ENCODE measurements at places on chromosomes 2 and 18.

DNA sequence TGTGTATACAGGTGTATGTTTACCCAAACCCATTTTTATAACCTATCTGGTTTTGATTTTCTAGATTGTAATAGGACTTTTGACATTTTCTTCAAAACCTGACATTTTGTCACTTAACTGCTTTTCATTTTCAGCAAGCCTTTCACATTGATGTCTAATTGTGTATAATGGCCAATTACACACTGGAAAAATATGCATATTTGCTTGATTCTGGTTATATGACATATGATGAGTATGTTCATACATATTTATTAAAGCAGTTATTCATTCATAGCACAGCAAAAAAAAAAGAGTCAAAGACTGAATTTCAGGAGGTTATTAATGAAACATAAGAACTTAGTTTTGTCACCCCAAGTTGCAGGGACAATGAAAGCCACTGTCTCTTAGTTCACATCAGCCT is 307.7 kb upstream of the TNP1 start:
- no peak for DNase-seq

GRCh38 chr2:30580391-30580790 is 133.3 kb downstream of the LCLAT1 start:
- DNase-seq = no peak

DNA sequence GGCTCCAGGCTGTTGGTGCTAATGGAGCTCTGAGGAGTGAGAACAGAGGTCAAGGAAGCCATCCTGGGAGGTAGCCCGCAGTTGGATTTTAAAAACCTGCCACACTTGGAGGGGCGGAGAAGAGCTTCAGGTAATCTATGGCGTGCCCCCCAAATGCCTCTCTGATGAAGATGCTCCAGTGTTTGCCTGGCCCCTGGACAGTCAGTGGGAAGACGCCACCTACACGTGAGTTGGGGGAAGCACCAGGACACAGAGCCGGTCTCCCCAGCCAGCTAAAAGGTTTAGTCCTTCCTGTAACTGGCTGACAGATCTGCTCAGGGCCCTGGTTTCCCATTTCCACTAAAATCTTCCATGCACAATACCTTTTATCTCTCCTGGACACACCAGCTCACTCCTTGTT is 225.0 kb downstream of the TTC32 start:
- DNase-seq = no peak

DNA sequence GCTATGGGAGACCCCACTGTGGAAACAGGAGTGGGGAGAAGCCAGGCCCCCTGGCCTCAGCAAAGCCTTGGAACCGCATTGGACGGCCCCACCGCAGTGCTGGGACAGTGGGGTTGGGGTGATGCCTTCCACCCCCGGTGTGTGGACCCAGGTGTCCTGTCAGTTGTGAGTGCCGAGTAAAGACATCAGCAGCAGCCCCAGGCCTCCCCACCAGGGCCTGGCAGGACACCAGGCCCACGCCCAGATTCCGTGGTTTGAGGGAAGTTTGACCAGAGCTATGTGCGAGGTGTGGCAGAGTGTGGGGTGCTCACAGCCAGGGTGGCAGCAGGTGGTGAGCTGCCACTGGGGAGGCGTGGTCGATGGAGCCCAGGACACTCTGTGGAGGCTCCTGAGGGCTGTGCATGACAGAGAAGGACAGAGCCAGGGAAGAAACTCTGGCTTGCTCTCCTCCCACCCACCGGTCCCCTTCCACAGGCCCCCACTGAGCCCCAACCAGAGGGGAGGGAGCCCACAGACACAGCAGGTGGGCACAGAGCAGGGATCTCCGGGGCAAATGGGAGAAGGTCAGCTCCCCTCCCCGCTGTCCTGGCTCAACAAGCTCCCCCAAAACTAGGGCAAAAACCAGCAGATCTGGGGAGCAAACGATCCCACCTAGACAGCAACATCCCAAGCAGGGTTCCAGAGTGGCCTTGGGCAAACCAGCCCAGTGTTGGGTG is 69.1 kb downstream of the TWIST2 start:
- DNase-seq = no peak

- peak; percentile 75 for DNase-seq
These were observed 1.1 kb upstream of the CXCR4 start for GRCh38 chr2:136118819-136119716.

DNA sequence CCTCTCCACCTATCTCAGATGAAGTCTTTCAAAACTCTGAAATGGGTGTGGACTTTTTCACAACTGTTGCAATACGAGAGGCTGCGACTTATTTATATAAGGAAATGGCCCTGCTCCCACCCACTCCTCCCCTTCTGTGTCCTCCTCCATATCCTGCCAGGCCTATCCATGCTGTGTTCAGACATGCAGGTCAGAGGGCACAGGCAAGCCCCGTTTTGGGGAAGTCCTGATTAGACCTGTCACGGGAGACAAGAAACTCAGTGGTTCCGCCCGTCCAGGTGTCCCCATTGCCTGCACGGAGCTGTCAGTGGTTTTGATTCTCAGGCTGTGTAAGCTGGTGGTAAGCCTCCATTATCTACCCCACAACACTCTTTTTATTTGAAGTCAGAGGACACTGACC is 99.6 kb upstream of the MGAT5 start:
- no peak for DNase-seq

GRCh38 chr2:56739413-56739812 is 555.6 kb downstream of the CCDC85A start:
- no peak for DNase-seq

DNA sequence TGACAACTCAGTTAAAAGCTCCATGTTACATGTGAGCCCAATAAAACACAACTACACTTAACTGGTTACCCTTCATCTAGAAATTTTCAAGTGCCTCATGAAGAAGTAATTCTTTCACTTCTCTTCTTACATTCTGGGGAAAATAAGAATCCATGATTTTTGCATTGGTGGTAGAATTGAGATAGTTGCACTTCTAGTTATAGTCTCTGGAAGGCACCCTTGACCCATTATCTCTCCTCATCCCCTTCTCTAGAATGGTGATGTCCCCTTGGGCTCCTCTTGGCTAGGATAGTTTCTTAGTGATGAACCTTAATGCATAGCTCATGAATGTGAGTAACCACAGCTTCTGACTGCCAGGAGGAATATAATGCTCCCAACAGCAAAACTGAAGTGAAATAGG is 3.6 kb downstream of the LGALSL start:
- no peak for DNase-seq

DNA sequence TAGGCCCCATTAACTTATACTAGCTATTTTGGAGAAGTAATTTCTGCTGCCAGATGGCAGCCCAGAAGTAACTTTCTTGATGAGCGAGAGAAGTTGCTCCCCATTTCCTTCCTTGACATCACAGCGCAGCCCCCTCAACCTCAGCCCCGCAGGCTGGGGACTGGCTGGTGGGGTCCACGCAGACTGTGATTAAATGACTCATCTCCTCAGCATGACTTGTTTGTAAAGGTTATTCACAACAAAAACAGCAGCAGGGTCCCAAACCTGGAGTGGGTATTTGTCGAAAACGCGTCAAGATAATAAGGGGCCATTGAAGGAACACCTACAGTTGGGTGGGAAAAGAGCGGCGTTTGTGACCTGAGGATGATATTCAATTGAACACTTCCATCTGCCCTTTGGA is 120.6 kb downstream of the TXNL1 start:
- no peak for DNase-seq

- no peak for DNase-seq
These were observed 154.9 kb upstream of the SMIM21 start for GRCh38 chr18:75582406-75582821.

DNA sequence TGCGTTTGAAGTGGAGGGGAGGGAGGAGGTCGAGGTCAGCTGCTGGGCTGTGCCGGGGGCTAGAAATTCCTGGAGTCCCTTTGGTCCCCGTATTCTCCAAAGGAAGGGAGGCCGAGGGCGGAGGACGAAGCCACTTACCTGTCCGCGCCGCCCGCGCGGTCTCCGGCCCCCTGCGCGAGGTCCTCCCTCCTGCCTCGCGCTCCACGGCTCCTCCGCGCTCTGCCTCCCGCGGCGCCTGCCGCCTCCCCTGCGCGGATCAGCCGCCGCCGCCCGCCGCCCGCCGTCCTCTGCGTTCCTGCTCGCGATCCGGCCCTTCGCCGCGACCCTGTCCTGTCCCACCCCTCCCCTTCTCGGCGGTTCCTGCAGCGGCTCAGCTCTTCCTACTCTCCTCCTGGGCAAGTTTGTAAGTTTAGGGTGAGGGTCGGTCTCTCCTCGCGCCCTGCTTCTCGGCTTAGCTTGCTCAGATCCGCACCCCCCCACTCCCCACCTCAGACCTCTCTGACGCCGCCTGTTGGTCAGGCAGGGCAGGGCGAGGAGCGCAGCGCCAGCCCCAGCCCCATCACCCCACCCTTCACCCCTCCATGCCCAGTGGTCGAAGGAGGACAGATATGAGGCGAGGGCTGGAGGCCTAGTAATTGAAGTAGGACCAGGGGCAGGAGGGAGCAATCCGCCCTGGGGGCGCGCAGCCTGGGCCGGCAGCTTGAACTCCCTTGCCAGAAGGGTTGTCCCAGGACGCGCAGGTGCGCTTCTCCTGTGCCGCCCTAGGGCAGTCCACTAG is 9.7 kb upstream of the SKOR2 start:
- no peak for DNase-seq

- DNase-seq = no peak
These were observed 168.4 kb upstream of the HAAO start for GRCh38 chr2:42960842-42961180.

DNA sequence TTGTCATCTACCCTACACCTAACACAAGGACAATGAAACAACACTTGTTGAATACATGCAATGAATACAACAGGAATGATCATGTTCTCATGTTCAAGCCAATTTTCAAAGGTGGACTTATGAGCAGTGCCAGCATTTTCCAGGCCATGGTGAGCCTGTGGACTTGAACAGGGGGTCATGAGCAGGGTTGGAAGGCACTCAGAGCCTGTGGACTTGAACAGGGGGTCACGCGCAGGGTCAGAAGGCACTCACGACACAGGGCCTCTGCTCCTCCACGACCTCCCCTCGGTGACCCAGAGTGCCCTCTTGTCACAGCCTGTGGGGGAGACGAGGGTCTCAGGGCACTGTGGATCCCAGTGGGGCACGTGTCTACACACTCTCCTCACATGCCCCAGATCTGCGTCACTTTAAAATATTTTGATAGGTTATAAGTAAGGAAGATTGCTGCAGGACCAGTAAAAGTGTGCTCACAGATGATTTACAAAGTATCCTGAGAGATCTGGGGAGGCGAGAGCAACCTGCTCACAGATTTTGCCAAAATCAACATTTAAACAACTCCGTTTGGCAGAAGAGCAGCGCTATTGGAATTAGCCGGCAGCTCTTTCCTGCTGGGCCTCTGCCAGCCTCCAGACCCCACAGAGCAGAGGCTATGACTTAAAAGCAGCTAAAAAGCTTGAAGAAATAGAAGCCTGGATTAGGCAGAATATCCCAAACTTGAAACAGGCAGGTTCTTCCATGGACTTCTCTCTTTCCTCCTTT is 121.9 kb downstream of the TMEM18 start:
- DNase-seq = no peak

DNA sequence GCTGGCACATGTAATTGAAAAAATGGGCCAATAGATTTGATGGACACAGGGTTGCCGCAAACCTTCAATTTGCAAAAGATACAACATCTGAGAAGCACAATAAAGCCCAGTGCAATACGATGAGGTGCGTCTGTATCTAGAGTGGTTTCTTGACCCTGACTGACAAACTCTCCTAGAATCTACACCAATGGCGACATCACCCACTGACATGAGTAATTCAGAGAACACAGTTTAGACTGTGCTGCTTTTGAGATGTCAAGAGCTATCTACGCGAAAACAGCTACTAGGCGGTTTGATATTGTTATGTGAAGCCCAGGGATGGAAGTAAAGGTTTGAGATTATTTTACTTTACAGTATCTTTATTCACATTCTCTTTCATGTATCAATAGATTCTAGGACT is 104.9 kb downstream of the EIPR1 start:
- DNase-seq = no peak

DNA sequence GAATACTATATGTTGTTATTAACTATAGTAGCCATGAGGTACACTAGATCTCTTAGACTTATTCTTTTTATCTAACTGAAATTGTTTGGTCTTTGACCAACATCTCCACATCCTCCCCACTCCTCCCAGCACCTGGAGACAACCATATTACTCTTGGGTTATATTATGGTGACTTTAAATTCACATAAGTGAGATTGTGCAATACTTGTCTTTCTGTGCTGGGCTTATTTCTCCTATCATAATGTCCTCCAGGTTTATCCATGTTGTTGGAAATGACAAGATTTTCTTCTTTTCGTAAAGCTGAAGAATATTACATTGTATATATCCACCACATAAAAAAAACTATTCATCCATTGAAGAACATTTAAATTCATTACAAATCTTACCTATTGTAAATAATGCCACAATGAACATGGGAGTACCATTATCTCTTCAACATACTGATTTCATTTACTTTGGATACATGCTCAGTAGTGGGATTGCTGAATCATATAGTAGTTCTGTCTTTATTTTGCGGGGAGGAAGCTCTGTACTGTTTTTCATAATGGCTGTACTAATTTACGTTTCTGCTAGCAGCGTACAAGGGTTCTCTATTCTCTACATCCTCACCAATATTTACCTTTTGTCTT is 159.2 kb upstream of the SCN7A start:
- no peak for DNase-seq

DNA sequence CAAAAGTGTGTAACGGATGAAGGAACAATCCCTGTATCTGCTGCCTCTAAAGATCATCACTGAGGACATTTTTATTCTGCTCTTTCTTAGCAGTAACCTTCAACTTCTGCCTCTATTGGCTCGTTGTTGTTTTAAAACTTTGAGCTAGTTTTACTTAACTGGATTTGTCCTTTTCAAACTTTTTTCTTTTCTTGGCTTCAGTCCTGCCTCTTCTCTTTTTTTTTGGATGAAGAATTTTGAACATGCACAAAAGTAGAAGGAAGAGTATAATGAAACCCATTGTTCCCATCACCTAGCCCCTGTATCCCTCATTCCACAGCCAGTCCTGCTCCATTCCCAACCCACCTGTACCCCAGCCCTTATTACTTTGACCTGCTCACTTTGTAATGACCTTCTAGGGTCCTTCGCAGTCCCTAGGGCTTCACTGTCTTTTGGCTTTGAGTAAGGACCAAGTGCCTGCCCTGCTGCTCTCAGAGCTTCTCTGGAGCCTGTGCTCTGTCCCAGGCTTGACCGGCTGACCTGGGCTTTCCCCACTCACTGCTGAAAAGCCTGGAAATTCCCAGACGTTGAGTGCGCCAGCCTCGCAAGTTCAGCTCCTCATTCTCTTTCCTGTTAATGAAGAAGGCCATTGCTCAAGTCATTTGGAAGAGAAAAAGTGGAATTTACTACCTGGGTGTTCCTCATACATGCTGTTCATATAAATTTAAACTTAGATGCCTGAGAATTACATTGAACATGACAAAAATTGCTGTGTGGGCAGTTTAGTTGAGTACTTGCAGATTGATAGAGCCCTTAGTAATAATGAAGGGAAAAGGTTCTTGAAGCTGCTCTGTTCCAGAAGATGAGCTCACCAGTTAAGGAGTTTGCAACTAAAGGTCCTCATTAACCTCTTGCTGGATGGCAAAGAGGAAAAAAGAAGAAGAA is 149.3 kb upstream of the ALPP start:
- DNase-seq = no peak

- no peak for DNase-seq
These were observed 124.1 kb downstream of the RAPGEF4 start for GRCh38 chr2:172859581-172860335.

- no peak for DNase-seq
These were observed 164.9 kb upstream of the SERTAD2 start for GRCh38 chr2:64818664-64819060.

- no peak for DNase-seq
These were observed 130.3 kb downstream of the EML6 start for GRCh38 chr2:54853616-54854310.

- no peak for DNase-seq
These were observed 148.7 kb downstream of the CABLES1 start for GRCh38 chr18:23283916-23284430.

- DNase-seq = no peak
These were observed 9.1 kb downstream of the GLI2 start for GRCh38 chr2:120744817-120745216.
